ENCODE measurements at places on chromosomes 2 and 18. TPM values are rescaled to one million over a fixed set of nuclear protein-coding genes. Genes with fewer than 3 reads are reported as not detected.

DNA sequence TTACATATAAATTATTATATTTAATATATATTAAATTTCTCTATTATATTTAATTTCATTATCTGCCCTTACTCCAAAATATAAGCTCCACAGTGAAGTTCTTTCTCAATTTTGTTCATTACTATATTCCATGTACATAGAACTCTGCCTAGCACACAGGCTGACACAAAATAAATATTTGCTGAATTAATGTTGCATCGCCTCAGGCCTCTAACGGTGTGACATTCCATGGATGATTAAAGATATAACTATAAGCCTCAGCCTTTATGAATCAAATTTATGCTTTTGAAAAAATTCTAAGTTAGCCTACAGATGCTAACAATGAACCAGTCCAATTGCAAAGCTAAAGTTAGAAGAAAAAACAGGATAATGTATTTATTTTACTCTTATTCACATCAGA is 1337.2 kb upstream of the NRXN1 start:
- no peak for DNase-seq

GRCh38 chr18:36406805-36407204 is 109.3 kb downstream of the FHOD3 start:
- no peak for DNase-seq

- no peak for DNase-seq
Measured at GRCh38 chr2:15738225-15738546, 146.5 kb downstream of the DDX1 start.

DNA sequence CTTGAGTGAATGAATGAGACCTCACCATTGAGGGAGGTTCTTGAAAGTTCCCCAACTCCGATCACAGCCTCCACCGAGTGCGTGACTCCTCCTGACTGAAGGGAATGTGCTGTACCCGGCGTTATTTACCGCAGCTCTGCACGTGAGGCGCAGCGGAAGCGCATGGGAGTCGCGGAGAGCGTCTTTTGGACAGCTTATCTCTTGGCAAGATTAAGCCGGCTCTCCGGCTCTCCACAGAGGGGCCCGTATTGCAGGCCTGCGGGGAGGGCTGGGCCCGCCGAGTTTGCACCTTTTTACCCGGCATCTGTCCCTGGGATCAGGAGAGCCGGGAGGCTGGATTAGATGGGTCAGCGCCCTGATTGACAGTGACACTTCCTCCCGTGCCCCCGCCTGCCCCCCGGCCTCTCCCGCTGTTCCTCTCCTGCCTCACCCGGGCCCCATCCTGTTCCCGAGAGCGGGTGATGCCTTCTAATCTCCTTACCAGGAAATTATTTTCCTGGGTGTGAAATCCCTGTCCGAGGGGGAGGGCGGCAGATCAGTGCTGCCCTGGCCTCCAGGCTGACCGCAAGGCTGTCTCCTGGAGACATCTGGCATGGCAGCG is 176.3 kb downstream of the INHBB start:
- DNase-seq, result no peak

DNA sequence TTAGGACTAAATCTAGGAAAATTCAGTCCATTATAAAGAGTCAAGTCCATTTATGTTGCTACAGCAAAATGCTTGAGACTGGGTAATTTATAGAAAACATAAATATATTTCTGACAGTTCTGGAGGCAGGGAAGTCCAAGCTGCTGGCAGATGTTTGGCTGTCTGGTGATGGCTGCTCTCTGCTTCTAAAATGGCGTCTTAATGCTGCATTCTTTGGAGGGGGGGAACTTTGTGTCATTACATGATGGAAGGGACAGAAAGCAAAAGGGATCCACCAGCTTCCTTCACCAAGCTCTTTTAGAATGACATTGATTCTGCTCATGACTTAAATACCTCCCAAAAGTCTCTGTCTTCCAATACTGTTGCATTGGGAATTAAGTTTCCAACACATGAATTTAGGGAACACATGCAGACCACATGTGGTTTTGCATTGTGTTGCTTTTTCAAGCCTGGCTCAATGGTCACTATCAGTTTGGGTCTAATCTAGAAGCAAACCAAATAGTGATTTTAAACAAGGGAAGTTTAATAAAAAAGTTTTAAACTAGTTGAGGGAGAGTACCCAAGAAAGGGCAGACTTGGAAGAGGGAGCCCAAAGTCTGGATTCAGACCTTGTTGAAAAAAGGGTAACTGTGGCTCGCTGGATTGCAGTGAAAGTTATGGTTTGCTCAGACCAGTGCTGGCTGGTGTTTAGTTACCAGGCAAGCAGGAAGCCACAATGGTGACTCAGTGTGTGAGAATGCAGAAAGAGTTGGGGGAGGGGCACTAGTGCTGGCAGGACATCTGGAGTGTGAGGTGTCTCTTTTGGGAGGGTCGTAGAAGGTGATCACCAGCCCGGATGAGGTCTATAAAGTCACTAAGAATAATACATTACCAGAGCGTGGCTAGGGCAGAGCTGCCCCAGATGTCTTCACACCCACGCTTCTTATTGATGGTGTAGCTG is 30.8 kb downstream of the C18orf54 start:
- DNase-seq, result peak; percentile 56

- DNase-seq, result no peak
Measured at GRCh38 chr2:235810252-235810651, 316.4 kb downstream of the AGAP1 start.

GRCh38 chr2:134021830-134022524 is 231.9 kb upstream of the MGAT5 start:
- DNase-seq, result no peak

DNA sequence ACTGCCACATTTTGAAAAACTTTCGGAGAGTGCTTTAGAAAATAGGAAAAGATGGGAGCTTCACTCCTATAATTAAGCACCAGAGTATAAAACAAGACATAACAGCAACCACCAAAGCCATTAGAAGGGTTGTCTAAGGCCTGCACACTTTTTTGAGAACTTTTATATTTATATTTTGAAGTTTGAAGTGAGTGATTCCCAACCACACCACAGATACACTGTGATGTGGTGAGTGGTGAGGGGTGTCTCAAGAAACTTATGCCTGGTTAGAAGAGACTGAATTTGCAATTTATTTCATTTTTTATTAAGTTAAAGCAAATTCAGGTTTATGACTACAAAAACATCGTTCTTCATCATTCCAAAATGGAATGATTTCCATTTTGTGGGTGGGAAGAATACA is 161.9 kb downstream of the DNAH6 start:
- DNase-seq, result no peak

DNA sequence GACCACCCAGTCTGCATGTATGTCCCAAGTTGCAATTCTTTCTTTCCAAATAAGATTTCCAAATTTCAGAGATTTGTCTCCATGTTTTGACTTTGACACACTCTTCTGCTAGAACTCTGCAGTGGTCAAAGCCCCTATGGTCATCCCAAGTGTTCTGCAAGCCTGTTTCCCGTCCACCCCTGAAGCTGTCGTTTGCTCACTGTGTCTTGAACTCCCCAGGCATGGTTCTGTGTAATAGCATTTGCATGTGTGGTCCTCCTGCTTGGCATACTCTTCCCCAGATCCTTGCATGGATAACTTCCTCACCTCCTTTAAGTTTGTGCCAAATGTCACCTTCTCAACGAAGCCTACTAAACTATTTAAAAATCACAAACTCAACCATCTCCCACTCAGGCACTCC is 3.9 kb upstream of the MTLN start:
- peak; percentile 11 for DNase-seq

DNA sequence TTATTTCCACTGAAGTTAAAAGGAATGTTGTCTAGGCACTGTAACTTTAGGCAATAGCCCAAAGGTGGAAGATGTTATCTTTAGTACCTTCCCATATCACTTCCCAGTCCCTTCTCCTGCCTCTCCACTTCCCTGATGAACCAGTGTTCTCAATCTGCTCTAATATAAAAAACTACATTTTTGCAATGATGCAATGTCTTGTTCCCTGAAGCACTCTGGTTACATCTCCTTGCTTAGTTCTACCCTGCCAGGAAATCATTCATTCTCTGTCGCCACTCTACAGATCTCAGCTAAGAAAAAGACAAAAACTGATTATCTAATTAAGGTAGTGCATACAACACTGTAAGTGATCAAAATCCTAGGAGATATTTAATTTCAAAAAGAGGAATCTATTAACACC is 71.3 kb downstream of the BAZ2B start:
- DNase-seq, result no peak

DNA sequence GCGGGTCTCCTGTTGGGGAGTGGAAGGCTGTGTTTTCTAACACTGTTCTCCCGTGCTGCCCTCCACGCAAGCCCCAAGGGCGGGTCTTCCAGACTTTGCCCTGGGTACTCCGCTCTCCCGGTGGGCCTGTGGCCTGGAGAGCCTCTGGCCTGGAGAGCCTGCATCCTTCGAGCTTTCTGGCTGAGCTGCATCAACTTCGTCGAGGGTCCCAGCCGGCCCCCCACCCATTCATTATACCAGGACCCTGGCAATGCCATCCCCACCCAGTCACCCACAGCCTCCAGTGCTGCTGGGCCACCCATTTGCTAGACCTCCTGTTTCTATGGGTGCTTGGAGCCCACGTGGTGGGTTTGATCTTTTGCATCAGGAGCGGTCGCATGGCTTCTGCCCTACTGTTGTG is 102.2 kb downstream of the PTGR3 start:
- no peak for DNase-seq

GRCh38 chr2:174740721-174741120 is 23.6 kb downstream of the CHRNA1 start:
- no peak for DNase-seq

GRCh38 chr2:62304429-62305417 is 108.8 kb downstream of the B3GNT2 start:
- DNase-seq, result no peak

DNA sequence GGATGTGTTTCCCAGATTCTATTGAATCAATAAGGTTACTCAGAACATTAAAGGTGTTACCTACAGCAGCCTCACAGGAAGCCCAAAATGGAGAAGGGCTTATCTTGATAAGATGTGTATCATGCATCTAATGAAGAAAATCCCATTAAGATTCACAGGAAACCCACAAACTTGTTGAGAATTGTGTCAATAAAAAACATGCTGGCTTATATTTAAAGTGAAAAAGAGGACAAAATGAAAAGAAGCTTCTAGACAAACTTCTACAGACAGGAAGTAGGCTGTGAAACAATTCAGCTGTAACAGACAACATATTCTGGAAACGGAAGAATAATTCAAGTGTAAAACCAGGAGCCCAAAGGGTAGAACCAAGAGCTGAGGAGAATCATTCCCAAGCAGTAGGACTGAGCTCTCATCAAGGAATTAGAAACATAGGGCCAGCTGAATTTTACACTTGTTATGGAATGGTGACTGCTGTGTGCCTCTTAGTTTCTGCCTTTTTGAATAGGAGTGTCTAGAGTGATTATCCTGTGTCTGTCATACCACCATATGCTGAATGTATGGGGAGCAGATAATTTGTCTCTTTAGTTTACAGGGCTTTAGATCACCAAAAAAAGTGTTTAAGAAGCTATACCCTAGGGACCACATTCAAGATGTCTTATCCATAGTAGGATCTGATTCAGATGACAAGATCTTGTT is 9.6 kb downstream of the IMMT start:
- DNase-seq, result no peak

- DNase-seq, result no peak
Measured at GRCh38 chr2:157172239-157172638, 85.3 kb upstream of the GALNT5 start.

DNA sequence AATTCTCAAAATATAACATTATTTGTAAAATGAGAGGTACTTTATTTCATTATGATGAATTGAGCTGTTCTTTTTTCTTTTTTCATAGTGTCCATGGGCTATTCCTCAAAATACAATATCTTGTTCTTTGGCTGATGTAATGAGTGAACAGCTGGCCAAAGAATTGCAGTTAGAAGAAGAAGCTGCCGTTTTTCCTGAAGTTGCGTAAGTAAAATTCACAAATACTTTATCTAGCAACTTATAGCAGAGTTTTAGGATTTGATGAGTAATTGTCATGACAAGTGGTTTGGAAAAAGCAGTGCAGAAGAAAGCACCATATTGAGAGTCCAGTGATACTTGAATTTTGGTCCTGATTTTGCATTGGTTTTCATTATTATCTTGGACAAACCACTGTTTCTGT is 9.8 kb downstream of the RIOK3 start:
- no peak for DNase-seq

DNA sequence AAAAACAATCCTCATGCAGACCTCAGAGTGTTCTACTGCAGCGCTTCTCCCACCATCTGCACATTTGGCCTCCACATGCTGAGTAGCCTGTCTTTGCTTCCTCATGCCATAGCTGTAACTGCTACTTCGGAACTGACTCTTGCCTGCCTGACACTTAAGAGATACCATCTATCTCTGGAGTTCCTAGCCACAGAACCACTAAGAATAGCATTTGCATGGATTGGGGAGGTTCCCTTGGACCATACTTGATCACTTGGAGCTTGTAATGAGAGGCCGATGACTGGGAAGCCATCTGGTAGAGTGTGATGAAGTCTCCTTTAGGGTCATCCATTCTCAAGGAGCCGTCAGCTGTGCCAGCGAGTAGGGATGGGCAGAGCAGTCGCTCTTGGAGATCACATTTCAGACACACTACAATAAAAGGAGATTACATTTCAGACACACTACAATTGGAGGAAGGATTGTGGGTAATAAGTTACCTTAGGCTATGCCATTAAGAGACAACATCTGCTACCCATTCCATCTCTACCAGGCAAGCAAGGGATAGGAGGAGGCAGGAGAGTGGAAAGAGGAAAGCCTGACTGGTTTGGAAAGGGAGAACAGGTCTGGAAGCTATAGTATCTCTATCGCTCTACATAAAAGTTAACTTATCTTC is 21.8 kb downstream of the DOK1 start:
- no peak for DNase-seq

GRCh38 chr2:242011516-242011915 is 142.0 kb downstream of the RTP5 start:
- no peak for DNase-seq

- no peak for DNase-seq
Measured at GRCh38 chr18:76362676-76363075, 132.4 kb downstream of the ZNF516 start.

BIN1 gene
- total RNA-seq, result 17.8 TPM

LTBP1 gene
- total RNA-seq, result 11.8 TPM
